ENCODE measurements at places on chromosomes 1 and 21.

DNA sequence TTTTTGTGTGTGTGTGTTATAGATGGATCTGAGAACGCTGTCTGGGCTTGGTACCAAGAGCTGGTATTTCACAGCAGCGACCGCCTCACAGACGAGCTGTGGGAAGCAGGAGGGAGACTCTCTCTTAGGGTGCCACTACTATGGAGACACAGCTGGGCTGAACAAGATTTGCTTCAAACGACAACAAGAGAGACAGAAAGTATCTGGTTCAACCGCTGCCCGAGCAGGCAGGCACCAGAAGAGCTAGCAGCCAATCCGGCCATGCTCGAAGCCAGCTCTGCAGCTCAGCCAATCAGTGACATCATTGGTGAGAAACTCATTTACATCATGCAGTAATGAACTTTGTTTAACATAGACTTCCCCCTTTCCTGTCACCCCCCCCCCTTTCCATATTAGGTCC is 341.3 kb downstream of the USP25 start:
- no peak for DNase-seq

DNA sequence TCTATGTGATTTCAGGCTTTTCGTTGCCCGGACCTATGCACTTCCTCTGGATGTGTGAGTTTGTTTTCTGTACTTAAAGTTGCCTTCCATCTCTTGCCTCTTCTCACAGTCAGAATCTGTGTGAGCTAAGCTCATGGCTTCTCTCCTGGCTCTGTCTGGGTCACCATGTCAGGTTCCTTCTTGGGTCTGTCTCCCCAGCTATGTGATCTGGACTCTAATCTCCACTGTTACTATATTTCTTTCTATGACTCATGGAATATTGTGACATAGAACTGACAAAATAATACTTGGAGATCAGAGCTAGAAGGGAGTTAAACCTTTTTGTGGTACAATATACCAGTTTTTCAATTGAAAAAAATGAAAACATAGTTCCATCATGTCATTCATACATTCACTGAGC is 172.7 kb upstream of the FGGY start:
- no peak for DNase-seq

DNA sequence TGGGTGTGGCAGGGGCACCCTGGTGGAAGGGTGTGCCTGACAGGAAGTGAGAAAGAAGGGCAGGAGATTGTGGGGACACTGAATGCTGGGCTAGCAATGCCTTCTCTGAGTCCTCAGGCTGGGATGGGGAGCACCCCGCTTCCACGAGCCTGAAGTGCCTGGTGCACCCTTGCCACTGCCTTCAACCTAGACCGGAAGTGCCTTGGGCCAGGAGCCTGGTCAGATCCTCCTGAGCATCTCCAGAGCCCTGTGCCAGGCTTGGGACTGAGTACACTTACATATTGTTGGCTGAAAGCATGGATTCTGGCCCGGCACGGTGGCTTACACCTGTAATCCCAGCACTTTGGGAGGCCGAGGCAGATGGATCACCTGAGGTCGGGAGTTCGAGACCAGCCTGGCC is 205.8 kb upstream of the EDN2 start:
- DNase-seq: no peak

GRCh38 chr1:206834711-206835110 is 30.7 kb upstream of the IL20 start:
- DNase-seq: no peak

- DNase-seq: no peak
Measured at GRCh38 chr1:61910035-61910434, 167.8 kb downstream of the PATJ start.

DNA sequence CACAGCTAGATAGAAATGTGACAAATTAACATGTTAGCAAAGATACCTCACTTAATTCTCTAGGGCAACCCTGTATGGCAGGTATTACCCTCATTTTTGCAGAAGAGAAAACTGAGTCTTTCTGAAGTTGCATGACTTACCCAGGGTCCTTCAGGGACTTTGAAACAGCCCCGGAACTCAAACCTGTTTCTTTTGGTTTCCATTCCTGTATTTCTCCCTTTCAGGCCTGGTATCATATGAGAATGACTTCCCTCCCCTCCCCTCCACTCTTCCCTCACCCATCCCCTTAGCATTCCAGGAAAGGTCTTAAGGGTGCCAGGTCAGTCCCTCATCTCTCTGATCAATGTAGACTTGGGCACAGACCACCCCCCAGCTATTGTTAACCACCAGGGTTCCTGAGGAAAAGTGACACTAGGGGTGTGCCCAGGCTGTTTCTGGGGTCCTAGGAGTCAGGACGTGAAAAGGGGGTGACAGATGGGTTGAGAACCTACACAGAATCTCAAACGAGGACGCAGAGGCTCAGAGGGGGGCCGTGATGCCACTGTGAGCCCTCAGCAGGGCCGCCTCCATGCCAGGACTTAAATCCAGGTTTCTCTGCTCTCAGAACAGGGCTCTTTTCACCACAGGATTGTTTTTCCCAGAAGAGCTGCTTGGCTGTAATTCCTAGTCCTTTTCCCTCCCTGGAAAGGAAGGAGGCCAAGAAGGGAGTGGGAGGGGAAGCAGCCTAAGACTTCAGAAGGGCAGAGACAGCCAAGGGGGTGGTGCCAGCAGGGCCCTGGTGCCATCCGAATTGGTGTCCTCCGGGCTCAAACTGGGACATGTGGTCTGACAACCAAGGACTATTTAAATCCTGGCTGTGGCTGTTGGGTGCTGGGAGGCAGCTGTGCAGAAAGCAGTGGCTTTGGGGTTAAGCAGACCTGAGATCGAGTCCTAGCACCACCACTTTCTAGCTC is 2.1 kb upstream of the WASF2 start:
- DNase-seq: no peak

DNA sequence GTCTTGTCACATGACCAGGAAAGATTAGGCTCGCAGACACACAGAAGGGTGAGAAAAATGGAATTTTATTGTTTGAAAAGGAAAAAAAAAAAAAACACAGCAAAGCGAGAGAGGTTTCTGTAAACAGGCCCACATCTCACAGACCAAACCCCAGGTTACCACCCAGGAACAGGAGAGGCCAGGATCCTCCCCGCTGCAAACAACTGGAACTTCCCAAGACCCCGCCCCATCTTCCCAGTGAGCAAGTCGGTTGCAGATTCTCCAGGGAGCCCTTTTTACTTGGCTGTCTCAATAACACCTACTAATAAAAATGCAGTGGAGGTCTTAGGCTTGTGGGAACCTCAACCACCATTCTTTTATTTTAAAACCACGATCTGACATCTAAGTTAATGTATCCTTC is 84.7 kb upstream of the ETS2 start:
- no peak for DNase-seq

DNA sequence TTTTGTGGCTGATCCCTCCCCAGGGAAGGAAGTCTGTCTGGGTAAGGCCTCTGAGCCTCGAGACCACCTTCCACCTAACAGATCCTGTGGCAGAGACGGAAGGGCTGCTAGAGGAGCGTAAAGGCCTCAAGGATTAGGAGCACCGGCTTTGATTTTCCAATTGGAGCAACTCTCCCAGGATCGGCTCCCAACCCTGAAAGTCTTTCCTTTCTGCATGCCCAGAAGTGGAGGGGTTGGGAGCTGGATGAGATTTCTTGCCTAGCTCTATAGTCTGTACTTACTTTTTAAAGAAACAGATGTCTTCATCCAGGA is 41.4 kb downstream of the ELK4 start:
- no peak for DNase-seq

GRCh38 chr1:18931730-18932129 is 24.7 kb downstream of the IFFO2 start:
- no peak for DNase-seq

DNA sequence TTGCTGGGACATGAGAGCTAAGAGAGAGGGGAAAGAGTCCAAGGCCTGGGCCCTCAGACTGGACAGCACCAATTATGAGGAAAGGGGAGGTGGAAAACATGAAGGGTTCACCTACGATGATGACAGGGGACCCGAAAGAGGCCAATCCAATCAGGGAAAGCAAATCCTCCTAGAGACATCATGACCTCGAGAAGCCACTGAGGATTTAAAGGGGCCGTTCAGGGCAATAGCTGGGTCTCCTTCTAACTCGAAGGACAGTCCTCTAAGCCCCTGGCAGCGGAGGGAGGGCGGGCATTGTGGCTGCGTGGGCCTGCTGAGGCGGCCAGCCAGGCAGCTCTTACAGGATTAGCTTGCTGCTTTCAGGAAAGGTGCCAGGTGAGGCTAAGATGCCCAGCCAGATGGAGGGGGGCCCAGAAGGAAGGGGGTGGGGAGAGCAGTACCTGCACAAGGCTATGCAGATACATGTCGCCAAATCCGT is 7.4 kb downstream of the MEF2D start:
- DNase-seq: no peak

DNA sequence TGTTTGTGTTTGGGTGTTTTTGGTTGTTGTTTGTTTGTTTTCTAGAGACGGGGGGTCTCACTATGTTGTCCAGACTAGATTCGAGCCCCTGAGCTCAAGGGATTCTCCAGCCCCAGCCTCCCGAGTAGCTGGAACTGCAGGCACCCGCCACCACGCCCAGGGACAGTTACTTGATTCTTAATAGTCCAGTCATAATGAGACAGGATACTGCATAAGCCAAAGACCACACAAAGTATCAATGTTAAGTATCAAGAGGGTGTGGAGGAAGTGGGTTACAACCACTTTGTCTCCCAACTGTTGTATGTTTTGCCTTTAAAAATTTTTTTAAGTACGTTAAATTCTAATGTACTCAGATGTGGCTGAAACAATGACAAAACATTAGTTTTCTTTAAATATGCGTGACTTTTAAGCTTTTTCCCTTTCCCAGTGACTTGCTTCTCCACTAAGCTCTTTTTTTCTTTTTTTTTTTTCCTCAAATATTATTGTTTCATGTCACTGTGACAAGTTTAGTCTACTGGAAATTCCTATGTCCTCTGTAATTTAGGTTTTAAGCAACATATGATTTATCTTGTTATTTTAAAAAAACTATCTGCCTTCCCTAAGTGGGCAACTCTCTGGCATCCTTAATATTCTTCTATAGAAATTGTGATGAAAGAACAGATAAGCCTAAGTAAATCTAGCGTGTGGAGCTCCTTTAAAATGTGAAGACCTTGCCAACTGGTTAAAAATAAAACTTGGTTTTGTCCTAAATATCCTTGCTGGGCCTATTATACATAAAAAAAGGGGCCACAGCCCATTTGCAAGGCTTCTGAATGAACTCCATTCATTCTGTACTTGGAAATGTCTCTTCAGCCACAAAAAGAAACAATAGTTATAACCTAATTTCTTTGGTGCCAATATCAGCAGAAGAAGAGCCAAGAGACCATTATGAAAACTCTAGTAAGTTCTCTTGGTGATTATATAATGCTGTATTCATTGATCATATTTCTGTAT is 56.2 kb upstream of the DPH5 start:
- peak; percentile 53 for DNase-seq

DNA sequence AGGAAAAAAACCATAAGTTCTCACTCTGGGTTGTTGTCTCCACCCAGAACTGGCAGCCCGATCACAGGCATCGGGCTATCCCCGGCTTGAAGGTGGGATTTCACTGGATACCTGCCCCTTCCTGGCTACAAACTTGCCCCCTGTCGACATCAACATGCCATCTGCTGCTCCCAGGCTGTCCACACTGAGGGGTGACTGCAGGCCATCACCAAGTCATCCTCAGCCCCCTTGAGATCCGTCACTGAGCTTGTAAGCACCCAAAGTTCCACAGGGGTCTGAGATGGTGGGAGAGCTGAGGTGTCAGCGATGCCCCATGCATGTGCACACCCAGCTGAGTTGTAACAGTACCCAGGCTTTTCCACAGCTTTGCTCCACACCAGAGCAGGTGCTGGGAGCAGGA is 211.0 kb downstream of the AMY1C start:
- no peak for DNase-seq

- DNase-seq: no peak
Measured at GRCh38 chr1:33312413-33312749, 8.5 kb downstream of the A3GALT2 start.

GRCh38 chr1:37197411-37197810 is 163.1 kb upstream of the GRIK3 start:
- DNase-seq: no peak

DNA sequence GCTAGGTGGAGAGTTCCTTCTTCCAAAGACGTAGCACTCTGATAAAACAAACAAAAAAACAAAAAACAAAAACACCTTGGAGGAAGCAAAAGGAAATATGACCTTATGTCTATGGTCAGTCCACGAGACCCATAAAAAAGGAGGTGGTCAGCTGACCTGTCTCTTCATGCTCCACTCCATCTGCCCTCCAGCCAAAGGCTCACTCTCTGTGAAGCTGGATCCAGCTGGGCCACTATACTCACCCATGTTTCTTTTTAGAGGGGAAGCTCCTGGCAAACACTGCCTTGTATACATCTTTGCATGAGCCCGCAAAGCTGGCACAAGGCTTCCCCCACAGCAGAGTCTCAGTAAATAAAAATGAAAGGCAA is 126.1 kb upstream of the CACHD1 start:
- DNase-seq: no peak

Data from activated CD4-positive, alpha-beta T cell treated with anti-CD3 and anti-CD28 coated beads for 48 hours (primary cell).